Right renal cortex interstitium (tissue), 3 donors: ENCODE measurements at places on chromosomes 12 and 14. TPM values are rescaled to one million over a fixed set of nuclear protein-coding genes. Genes with fewer than 3 reads are reported as not detected.

Gene TAS2R10
- 1.4 TPM for polyA plus RNA-seq

Gene LRRC10
- polyA plus RNA-seq, result 0.04 TPM

Gene TAS2R14
- polyA plus RNA-seq, result 2.9 TPM

Gene ANO4
- polyA plus RNA-seq, result 0.92 TPM

DNA sequence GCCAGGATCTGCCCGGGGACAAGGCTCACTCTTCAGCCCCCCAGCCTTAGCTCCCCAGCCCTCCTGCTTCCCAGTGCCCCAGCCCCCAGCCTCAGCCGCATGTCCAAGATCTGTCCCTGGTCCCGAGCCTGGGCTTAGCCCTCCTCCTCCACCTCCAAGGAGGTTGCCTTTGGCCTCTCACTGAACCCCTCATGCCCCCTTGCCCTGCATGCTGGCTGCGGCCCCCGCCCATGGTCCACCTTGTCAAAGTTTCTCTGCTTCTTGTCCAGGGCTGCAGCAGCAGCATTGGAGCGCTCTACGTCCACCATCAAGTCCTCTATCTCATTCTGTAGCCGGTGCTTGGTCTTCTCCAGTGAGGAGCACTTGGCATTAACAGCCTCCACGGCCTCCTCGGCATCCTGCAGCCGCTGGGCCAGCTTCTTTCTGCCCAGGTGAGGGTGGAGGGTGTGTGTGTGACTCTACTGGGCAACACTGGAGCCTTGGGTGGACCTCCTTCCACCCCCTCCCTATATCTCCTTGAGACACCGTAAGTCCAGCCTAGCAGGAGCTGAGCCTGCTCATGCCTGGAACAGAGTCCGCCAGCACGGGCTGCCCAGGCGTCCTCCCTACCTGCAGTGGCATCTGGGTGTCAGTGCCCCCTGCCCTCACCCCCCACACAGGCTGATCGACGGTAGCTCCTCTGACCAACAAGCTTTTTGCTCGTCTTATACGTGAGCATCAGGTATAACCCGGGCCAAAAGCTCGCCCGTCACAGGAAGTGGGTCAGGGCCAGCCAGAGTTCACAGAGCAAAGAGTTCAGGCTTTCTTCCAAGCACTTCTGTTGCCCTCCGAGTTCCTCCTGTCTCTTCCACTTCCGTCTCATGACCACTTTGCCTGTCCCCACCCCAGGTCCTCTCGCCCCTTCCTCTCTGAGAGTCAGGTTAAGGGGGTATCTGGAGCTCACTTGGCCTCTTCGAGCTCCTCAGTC, 11.4 kb downstream of the CMTM5 start:
- no peak for DNase-seq

GRCh38 chr14:21734457-21735074, 60.9 kb upstream of the OR4E1 start:
- DNase-seq, result peak; percentile 23

Gene PTCSC3
- polyA plus RNA-seq, result 0.23 TPM

- DNase-seq, result no peak
Measured at GRCh38 chr14:71610797-71611196, 321.4 kb upstream of the RGS6 start.

DNA sequence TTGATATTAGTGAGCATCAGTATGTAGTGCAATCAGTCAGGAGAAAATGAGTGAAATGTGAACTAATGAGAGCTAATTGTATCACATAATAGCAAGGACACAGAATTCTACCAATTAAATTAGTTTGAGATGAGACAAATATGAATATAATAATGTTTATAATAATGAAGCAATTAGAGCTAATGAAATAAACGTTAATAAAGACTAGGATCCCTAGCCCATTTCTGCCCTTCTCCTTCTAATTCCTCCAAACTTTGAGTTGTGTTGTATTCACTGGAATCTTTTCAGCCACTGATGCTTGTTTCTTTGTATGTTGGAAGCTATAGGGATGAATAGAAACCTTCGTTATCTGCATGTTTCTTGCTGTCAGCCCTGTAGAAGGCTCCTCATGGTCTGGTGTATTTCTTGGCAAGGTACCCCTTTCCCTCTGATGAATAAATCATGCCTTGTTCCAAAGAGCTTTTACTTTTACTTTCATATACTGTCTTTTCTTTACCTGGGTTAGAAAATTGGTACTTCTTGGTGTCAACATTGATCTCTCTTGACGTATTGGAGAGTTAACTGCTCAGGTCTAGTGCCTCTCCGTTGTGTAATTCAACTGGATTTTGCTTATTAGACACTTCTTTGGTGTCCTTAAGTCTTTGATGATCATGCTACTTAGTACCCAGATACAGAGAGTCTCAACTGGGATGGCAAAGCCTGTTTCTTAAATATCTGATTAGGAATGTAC, 154.8 kb downstream of the PTCSC3 start:
- DNase-seq, result no peak

DNA sequence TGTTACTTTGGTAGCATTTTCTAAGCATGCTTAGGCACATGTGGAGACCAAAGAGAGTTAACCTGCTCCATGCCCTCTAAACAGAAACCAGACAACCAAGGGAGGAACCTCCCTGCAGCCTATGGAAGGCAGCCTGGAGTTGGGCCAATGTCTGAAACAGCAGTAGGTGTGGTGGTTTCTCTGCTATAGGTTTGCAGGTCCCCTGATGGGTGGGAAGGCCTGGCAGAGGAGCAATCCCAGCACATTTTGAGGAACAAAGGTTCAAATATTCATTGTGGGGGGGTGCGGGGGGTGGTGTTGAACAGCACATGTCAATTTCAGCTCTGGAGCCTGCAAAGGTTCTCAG, 65.4 kb downstream of the DACT1 start:
- DNase-seq, result no peak

- no peak for DNase-seq
Measured at GRCh38 chr12:3661028-3661427, 91.9 kb downstream of the CRACR2A start.
